ENCODE measurements at places on chromosomes 13 and 19. TPM values are rescaled to one million over a fixed set of nuclear protein-coding genes. Genes with fewer than 3 reads are reported as not detected.

ENOX1 gene
- polyA plus RNA-seq = 1.3 TPM

RPS19 gene
- 1,218 TPM for polyA plus RNA-seq

DNA sequence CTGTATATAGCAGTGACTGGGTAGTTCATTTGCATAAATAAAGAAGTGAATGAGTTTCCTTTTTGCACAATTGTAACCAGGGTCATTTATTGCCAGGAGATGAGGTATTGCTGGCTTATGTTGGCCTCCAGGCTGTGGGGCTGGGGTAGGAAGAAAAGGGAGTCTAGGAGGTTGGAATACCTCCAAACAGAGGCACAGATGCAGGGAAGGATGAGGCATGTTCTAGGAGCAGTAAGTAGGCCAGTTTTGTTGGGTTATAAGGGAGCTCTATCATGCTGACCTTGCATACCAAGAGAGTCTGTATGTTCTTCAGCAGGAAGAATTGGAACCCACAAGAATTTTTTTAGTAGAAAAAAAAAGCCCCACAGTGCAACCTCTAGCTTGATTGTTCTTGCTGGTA is 17.2 kb upstream of the CYSLTR2 start:
- DNase-seq = no peak

DNA sequence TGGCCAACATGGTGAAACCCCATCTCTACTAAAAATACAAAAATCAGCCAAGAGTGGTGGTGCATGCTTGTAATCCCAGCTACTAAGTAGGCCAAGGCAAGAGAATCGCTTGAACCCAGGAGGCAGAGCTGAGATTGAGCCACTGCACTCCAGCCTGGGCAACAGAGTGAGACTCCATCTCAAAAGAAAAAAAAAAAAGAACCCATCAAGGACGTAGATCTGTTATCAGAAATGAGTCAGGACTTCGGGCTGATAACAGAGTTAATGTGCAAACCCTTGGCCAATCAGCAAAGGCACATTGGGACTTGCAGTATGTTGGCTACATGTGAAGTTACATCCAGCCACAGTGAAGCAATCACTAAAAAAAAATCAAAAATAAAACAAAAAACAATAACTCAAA is 4.8 kb upstream of the LGALS7B start:
- DNase-seq = no peak

- DNase-seq = no peak
Observed at GRCh38 chr13:72050251-72050650, 183.2 kb upstream of the DACH1 start.

DNA sequence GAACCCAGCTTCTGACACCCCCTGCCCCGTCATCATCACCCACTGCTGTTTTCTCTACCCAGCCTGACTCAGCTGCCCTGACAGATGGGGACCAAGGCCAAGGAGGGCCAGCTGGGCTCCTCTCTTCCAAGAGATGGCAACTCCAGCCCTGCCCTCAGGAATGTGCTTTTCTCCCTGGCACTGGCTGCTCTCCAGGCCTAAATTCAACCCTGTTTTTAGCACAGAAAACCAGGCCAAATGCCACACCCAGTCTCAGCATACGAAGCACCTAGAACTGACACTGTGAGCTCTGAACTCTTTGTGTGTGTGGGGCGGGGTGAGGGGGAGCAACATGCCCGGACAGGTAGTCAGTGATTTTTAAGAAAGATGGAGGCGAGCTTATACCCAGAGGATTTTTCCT is 23.4 kb upstream of the IGFL1 start:
- peak; percentile 84 for DNase-seq

GRCh38 chr19:40214936-40215335 is 3.2 kb downstream of the TTC9B start:
- no peak for DNase-seq

DNA sequence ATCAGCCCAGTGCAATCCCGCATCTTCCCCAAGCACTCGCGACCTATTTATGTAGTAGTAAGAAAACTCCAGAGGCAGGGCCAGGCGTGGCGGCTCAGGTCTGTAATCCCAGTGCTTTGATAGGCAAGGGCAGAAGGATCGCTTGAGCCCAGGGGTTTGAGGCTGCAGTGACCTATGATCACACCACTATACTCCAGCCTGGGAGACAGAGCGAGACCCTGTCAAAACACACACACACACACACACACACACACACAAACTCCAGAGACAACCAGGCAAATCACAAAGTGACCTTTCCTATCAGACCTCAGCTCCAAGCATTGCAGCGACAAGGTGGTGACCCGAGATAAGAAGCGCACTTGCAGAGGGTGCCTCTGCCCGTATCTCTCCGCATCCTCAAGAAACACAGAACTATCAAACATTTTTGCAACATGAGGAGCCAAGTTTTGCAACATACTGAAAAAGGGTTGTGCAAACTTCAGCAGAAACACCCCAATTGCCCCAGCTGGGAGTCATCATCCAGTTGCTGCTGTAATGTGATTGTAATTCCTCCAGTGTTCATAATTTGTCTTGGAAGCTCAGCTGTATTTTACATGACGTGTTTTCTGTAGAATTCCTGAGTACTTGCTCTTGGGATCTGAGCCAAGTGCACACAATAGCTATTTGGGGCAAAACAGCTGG is 8.7 kb upstream of the KLF2 start:
- DNase-seq = peak; percentile 52

GRCh38 chr13:112193463-112194166 is 126.7 kb downstream of the SOX1 start:
- no peak for DNase-seq
